ENCODE measurements at places on chromosomes 11 and 22. TPM values are rescaled to one million over a fixed set of nuclear protein-coding genes. Genes with fewer than 3 reads are reported as not detected.

The LTBP3 gene
- 106 TPM for total RNA-seq

- H3K36me3 ChIP-seq = no peaks in the 10 kb centered on the region
- peaks cover 6% of the 10 kb centered on the region for H3K27me3 ChIP-seq
- DNase-seq = no peak
- no peaks in the 10 kb centered on the region for H3K4me1 ChIP-seq
These were observed 419.2 kb upstream of the SYN3 start for GRCh38 chr22:33477120-33478111.

DNA sequence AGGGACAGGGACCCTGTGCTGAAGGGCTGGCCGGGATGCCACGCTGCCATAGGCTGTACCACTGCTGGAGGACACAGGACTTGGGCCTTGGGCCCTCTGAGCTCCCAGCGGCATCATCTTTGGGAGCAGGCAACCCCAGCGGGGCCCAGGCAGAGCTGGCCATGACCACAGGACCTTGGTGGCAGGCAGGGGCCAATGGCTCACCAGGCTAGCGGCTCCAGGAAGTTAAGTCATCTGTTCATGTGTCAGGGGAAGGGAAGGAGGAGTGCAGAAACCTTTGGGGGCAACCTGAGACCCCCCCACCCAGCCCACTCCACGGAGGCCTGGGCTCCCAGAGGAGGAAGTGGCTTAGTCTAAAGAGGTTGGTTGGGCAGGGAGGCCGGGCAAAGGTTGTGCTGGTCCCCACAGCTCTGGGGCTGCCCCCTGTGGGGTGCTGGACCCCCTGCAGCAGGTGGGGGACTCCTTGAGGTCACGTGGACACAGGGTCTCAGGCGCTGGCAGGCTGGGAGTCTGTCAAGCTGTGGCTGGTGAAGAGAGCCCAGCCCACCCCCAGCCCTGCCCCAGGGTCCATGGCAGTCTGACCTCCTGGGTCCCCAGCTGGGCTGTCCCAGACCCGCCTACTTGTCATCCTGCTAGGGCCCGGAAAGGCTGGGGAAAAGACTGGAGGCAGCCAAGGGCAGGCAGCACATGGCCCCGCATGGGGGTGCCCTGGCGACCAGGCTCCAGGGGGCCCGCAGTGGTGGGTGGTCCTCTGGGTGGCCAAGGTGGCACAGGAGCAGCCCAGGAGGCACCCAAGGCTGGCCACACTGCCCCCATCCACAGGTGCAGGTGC is 184.3 kb downstream of the IGLL1 start:
- no peak overlapping the region for H3K4me3 ChIP-seq
- H3K27ac ChIP-seq = no peak overlapping the region
- no peaks in the 10 kb centered on the region for H3K4me1 ChIP-seq
- DNase-seq = no peak
- H3K27me3 ChIP-seq = no peaks in the 10 kb centered on the region
- H3K36me3 ChIP-seq = no peaks in the 10 kb centered on the region

DNA sequence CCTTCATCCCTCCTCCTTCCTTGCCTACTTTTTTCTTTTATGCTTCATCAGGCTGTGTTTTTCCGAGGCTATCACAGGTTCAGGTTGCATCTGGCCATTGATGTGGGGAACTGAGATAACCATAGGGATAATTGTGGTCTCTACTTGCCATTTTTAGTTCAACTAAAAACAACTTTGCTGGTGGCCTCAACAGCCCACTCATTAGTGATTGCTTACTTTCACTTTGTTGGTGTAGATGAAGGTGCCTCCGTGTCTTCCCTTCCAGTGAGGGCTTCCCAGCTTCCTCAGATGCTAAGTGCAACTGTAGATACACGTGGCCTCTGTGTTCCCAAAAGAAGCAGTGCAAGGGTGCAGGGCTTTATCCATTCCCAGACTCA is 35.0 kb downstream of the KCNJ1 start:
- peaks cover 8% of the 10 kb centered on the region for H3K27me3 ChIP-seq
- DNase-seq = no peak
- no peak overlapping the region for H3K27ac ChIP-seq
- no peaks in the 10 kb centered on the region for H3K36me3 ChIP-seq
- H3K4me1 ChIP-seq = peaks cover 29% of the 10 kb centered on the region

The SLC22A6 gene
- total RNA-seq = not detected

The GAL gene
- total RNA-seq = 0.53 TPM

- no peak for DNase-seq
- H3K27ac ChIP-seq = no peak overlapping the region
- H3K4me1 ChIP-seq = no peaks in the 10 kb centered on the region
These were observed 48.8 kb downstream of the CLTCL1 start for GRCh38 chr22:19242699-19243098.

DNA sequence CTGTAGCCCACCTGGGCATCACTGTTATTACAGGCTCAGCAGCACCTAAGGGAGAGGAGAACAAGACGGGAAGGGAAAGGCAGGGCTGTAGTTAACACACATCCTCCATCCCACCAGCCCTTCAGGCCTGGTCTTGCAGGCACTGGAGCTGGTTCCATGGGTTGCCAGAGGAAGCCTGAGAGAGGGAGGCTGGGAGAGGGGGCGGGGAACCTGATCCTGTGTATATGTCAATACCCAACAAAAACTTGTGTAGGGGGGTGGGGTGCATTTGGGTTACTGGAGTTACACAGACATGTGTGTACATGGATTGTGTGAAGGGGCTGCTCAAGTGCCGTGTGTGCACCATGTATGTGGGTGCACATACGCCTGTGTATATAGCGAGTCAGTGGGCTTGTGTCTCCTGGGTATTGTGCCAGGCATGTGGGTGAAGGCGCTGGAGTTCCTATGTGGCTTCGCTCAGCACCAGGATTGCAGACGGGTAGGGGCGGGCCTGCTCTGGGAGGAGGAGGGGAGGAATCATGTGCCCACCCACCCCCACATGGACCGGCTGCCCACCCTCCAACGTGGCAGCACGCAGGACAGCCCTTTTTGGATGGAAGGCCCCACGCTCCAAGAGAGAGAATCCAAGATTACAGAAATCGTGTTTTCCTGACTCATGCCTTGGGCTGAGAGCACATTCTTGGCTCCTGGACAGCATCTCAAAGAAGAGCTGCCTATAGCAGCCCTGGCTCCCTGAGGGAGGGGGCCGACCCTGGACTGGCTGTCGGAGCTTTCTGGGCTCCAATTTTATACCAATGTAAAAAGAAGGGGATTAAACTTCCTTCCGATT is 4.2 kb upstream of the SERPINH1 start:
- no peak for DNase-seq
- H3K4me3 ChIP-seq = no peak overlapping the region
- no peaks in the 10 kb centered on the region for H3K36me3 ChIP-seq
- H3K27me3 ChIP-seq = no peaks in the 10 kb centered on the region
- peaks cover 18% of the 10 kb centered on the region for H3K4me1 ChIP-seq

- H3K4me3 ChIP-seq = no peak overlapping the region
- no peaks in the 10 kb centered on the region for H3K27me3 ChIP-seq
- no peak for DNase-seq
- H3K4me1 ChIP-seq = peaks cover 18% of the 10 kb centered on the region
These were observed 34.7 kb downstream of the ALG9 start for GRCh38 chr11:111836721-111837120.

GRCh38 chr22:26587991-26588613 is 1.8 kb downstream of the TPST2 start:
- peak overlapping the region; percentile 67 for H3K27ac ChIP-seq
- H3K27me3 ChIP-seq = no peaks in the 10 kb centered on the region
- no peak for DNase-seq
- H3K4me3 ChIP-seq = peak overlapping the region; percentile 85

- H3K27ac ChIP-seq = no peak overlapping the region
- no peaks in the 10 kb centered on the region for H3K4me1 ChIP-seq
- H3K4me3 ChIP-seq = no peak overlapping the region
- no peak for DNase-seq
These were observed 12.9 kb downstream of the TRIM29 start for GRCh38 chr11:120125024-120125423.

DNA sequence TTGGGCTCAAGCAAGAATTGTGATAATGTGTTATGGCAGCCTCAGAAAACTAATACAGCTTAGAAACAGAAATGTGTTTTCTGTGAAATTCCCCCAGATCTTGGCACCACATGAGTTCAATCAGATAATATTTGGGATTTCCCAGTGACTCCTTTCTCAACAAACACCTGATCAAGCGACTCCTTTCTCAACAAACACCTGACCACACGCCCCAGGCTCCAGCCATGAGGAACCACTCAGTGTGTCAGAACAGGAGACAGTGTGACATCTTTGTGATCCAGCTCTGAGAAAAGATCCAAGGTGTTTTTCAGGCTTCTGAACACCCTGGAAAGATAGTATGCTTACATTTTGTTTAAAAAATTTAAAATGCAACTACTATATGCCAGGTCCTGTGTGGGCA is 1.9 kb upstream of the UVRAG start:
- H3K4me3 ChIP-seq = no peak overlapping the region
- no peaks in the 10 kb centered on the region for H3K36me3 ChIP-seq
- DNase-seq = no peak
- H3K27me3 ChIP-seq = no peaks in the 10 kb centered on the region

GRCh38 chr22:47013861-47014635 is 251.6 kb downstream of the TBC1D22A start:
- H3K27me3 ChIP-seq = no peaks in the 10 kb centered on the region
- DNase-seq = no peak
- H3K27ac ChIP-seq = no peak overlapping the region
- H3K4me3 ChIP-seq = no peak overlapping the region
- peaks cover 5% of the 10 kb centered on the region for H3K4me1 ChIP-seq
- H3K36me3 ChIP-seq = no peaks in the 10 kb centered on the region

DNA sequence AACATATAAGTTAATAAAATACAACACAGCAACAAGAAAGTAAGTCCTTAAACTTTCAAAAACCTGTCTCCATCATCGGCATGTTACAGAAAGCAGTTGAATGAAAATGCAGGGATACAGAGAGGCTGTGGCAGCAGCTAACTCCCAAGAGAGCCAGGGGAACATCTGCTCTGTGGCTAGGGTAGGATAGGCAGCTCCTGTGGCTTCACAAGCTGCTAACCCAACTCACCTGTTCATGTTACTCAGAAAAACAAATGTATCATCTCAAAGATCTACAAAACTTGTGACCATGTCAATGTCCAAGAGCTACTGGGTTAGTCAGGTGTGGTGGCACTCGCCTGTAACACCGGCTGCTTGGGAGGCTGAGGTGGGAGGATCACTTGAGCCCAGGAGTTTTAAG is 15.2 kb upstream of the PLAAT3 start:
- H3K27ac ChIP-seq = peak overlapping the region; percentile 31
- peaks cover 24% of the 10 kb centered on the region for H3K36me3 ChIP-seq
- no peak overlapping the region for H3K4me3 ChIP-seq
- DNase-seq = no peak
- H3K27me3 ChIP-seq = no peaks in the 10 kb centered on the region

DNA sequence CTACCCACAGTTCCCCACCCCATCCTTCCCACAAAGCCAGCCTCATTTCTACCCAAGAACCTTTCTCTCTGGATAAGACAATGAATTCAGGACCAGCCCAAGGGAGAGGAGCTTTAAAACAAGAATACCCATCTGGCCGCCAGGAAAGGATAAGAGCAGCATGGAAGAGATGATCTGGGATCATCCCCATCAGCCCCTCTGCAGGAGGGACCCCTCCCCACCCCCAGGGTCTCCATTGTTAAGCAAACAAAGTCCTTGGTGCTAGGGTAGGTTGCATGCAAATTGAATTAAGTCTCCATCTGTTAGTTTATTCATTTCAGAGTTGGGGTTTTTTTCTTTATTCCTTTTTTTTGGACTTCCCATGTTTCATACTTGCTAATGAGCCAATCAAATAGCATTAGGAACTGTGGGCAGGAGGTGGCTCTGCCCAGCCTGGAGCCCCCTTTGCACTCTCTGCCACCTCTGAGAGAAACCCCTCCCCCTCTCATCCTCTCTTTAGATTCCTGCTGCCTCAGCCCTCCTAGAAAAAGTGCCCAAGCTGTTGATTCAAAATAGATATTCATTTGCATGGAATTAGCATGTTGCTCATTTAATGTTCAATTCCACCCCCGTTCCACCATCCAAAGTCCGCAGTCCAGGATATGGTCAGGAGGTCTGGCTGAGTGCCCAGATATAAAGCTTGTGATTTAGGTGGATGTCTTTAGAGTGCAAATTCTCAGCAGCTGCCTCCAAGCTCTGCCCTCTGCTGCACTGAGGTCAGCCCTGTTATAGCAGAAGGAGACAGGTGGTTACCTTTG is 138.5 kb upstream of the NCAM1 start:
- H3K27ac ChIP-seq = no peak overlapping the region
- no peaks in the 10 kb centered on the region for H3K27me3 ChIP-seq
- no peak overlapping the region for H3K4me3 ChIP-seq

DNA sequence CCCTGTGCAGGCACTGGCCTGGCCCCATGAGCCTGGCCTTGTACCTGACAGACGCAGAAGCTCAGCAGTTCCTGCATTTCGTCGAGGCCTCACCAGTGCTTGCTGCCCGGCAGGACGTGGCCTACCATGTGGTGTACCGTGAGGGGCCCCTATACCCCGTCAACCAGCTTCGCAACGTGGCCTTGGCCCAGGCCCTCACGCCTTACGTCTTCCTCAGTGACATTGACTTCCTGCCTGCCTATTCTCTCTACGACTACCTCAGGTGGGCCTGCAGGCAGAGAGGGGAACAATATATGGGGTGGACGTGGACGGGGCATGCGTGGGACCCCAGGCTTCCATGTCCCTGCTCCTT is 4.9 kb downstream of the LARGE2 start:
- H3K4me3 ChIP-seq = no peak overlapping the region
- H3K36me3 ChIP-seq = no peaks in the 10 kb centered on the region
- DNase-seq = no peak
- peaks cover 20% of the 10 kb centered on the region for H3K4me1 ChIP-seq

GRCh38 chr11:17607591-17608570 is 60.8 kb downstream of the OTOG start:
- no peaks in the 10 kb centered on the region for H3K36me3 ChIP-seq
- no peak overlapping the region for H3K4me3 ChIP-seq
- no peak overlapping the region for H3K27ac ChIP-seq
- H3K4me1 ChIP-seq = no peaks in the 10 kb centered on the region
- DNase-seq = no peak
- H3K27me3 ChIP-seq = no peaks in the 10 kb centered on the region

DNA sequence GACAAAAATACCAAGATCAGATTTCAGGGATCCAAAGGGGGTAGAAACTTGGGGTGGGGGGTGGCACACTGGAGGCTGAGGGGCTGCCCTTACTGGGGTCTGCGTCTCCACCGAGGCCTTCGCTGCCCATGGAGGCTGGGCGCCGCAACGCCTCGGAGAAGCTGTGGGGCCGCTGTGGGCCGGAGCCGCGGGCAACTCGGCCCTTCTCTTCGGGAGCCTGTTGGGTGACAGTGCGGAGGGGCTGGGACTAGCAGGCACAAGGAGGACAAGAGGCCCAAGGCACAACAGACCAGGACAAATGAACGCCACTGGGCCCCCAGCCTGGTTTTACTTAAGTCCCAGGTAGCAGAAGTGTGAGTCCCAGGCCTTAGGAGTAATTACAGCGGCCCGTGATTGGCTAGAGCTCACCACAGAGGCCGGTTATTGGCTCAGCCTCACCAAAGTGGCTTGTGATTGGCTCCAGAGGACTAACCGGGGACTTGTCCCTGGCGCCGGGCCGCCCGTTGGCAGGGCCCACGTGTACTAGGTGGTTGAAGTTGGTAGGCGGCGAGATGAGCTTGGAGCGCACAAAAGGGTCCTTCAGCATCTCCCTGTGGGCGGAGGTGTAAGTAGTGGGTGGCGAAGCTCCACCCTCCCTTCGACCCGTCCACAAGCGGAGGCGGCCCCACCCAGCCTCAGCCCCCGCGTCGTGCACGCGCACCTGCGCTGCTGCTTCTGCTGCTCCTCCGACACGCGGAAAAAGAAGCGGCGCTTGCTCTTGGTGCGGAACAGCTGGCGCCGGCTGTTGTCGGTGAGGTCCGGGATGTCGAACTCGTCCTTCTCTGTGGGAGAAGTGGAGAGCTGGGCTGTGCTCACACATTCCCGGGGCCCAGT is 16.5 kb upstream of the MEN1 start:
- no peak overlapping the region for H3K4me3 ChIP-seq
- no peaks in the 10 kb centered on the region for H3K36me3 ChIP-seq
- H3K27ac ChIP-seq = no peak overlapping the region
- no peaks in the 10 kb centered on the region for H3K27me3 ChIP-seq
- DNase-seq = no peak
- H3K4me1 ChIP-seq = no peaks in the 10 kb centered on the region

Measured in activated T-cell treated with anti-CD3 and anti-CD28 coated beads, Interleukin-2, amount 50 U/mL, for 72 hours (primary cell).